ENCODE measurements at places on chromosomes 12 and 14.

GRCh38 chr12:56193025-56193578, 3.8 kb upstream of the SMARCC2 start:
- no peaks in the 10 kb centered on the region for H3K36me3 ChIP-seq
- no peak overlapping the region for H3K4me3 ChIP-seq
- H3K4me1 ChIP-seq: peaks cover 7% of the 10 kb centered on the region
- H3K27ac ChIP-seq: no peak overlapping the region
- DNase-seq: peak; percentile 69
- no peaks in the 10 kb centered on the region for H3K27me3 ChIP-seq

DNA sequence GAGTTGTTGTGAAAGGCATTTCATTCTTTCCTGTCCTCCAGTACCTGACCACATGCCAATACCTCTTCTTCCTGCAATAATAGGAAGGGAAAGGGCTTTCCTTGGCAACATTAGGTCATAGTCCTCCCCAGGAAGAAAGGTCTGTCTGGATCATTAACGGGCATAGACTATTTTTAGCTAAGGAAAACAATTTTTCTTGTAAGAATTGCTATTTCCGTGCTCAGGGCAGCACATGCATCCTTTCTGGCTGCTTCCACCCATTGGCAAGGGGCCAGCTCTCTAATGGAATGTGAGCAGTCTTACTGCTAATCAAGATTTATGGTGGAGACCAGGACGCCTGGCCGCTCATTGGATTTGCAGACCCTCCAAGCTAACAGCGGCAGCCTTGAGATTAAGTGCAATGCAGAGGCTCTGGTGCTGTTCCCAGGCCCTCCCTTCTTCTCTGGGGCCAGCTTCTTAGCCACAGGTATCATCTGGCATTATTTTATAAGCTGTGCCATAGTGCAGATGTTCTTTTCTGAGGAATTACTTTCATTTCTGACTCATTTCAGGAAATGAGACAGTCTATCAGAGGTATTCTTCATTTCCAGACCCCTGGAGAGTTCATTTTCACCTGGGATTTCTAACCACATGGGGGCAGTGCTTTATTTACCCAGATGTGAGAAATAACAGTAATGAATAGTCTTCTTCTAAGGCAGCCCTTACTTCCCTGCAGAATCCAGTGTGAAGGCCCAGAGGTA, 52.9 kb downstream of the ANO6 start:
- H3K4me1 ChIP-seq: no peaks in the 10 kb centered on the region
- H3K27ac ChIP-seq: no peak overlapping the region
- no peak for DNase-seq
- no peaks in the 10 kb centered on the region for H3K36me3 ChIP-seq

- peaks cover 18% of the 10 kb centered on the region for H3K36me3 ChIP-seq
- no peak overlapping the region for H3K27ac ChIP-seq
- DNase-seq: no peak
Observed at GRCh38 chr12:48998497-48999353, 450 bp downstream of the DDN start.

DNA sequence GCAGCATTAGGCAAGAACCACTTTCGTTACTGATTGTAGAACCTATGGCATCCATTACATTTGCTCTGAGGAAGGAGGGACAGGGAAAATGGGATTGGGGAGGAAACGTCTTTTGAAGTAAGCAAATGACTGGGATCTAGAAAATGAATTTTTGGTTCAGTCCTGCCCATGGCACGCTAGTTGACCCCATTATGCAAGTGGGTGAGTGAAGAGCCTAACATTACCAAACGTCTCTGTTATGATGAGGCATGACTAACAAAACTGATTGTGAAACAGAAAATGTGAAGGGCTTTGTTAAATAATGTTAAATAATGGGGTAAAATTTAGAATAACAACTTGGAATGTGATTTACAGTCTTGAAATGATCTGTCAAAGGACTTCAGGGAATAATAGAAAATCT, 38.9 kb downstream of the CPSF2 start:
- no peak for DNase-seq
- no peaks in the 10 kb centered on the region for H3K27me3 ChIP-seq
- H3K4me1 ChIP-seq: no peaks in the 10 kb centered on the region
- H3K27ac ChIP-seq: no peak overlapping the region

DNA sequence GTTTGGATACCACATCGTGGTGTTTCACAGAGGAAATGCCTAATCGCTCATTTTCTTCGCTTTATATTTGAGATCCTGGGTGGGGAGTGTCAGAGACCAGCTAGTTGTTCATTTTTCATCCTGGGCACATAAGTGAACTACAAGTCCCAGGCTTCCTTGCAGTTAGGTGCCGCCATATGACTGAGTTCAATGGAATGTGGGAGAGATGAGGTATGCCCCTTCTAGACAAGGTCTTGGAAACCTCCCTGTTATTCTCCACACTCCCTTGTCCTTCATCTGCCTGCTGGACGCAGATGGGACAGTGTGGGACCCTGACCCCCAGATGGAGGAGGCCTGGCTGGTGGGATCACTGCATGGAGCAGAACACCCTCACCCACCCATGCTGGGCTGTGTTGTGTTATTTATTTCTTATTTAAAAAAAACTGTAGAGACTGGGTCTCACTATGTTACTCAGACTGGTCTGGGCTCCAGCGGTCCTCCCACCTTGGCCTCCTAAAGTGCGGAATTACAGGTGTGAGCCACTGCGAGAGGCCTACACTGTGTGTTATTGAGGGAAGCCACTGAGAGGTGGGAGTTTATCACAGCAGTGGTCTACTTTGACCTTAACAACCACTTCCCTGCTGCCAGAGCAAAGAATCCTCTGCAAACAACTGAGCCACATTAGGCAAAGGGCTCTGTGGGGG, 42.9 kb upstream of the VRK1 start:
- H3K27ac ChIP-seq: no peak overlapping the region
- no peak overlapping the region for H3K4me3 ChIP-seq
- no peaks in the 10 kb centered on the region for H3K4me1 ChIP-seq
- DNase-seq: no peak

GRCh38 chr14:31223331-31223730, 15.7 kb upstream of the HECTD1 start:
- H3K4me1 ChIP-seq: no peaks in the 10 kb centered on the region
- no peaks in the 10 kb centered on the region for H3K36me3 ChIP-seq
- no peak overlapping the region for H3K4me3 ChIP-seq
- no peak for DNase-seq
- no peak overlapping the region for H3K27ac ChIP-seq

DNA sequence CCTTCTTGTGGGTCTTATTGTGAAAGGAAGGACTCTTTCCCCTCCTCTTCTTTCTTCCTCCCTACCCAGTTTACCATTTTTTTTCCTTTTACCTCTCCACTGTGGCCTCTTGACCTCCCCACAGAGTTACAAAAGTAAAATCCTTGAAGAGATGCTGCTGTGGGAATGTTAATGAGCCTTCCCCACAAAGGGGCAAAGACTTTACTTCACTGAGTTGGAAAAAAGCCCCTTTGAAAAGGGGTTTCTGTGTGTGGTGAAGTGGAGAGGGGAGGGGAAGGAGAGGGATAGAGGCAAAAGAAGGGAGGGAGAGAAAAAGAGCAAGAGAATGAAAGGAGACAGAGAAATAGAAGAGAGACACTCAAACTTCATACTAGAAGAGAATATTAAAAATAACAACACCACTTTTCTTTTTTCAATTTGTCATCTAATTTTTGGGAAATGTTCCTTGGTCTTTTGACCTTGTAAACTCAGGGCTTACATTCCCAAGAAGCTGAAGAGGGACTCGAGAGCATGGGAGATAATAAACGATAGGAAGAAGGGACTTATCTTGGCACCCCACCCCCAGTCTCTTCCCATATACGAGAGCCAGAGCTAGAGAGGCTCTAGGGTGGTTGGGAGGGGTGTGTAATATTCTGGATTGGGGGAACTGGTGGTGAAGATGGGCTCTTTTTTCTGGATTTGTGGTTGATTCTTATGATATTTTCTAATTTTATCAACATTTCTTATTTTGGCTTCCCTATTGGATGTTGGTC, 13.2 kb upstream of the SALL2 start:
- H3K36me3 ChIP-seq: no peaks in the 10 kb centered on the region
- H3K4me3 ChIP-seq: no peak overlapping the region
- H3K4me1 ChIP-seq: peaks cover 3% of the 10 kb centered on the region
- no peak for DNase-seq
- no peak overlapping the region for H3K27ac ChIP-seq
- H3K27me3 ChIP-seq: peaks cover 12% of the 10 kb centered on the region

DNA sequence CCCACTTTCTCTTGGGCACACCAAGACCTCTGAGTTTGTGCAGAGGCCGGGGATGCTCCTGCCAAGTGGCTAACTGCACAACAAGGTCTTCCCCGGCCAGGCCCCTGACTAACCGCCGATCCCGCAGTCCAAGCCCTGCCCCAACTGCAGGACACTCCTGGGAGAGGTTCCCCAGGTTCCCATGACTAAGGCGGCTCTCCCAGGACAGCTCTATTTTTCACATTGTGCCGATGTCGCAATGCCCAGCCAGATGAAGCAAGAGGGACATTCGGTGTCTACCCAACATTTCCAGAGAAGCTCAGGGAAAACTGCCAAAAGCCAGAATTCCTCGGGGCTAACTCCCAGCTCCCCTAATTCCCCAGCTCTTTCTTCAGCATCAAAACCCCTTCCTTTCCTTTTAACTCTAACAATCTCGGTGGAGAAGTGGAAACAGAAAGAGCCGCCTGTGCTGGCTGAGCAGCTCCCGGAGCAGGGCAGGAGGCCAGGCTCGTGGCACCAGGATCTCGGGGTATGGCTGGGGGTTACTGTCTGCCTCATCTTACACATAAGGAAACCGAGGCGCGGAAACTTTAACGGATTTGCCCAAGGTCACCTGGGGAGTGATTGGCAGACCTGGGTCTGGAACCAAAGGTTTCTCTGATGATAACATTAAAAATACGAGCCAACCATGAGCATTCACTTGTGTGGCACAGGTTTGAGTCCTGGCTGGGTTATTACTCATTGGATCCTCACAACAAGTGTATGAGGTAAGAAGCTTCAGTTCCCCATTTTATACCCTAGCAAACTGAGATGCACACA, 318.2 kb downstream of the BCL11B start:
- H3K27me3 ChIP-seq: no peaks in the 10 kb centered on the region
- no peaks in the 10 kb centered on the region for H3K36me3 ChIP-seq
- no peak for DNase-seq
- no peak overlapping the region for H3K27ac ChIP-seq
- H3K4me1 ChIP-seq: no peaks in the 10 kb centered on the region

GRCh38 chr14:29865299-29865698, 62.3 kb downstream of the PRKD1 start:
- no peak for DNase-seq
- no peaks in the 10 kb centered on the region for H3K27me3 ChIP-seq
- H3K27ac ChIP-seq: no peak overlapping the region
- H3K4me1 ChIP-seq: no peaks in the 10 kb centered on the region
- no peaks in the 10 kb centered on the region for H3K36me3 ChIP-seq

- no peaks in the 10 kb centered on the region for H3K27me3 ChIP-seq
- no peak for DNase-seq
- no peak overlapping the region for H3K27ac ChIP-seq
- no peaks in the 10 kb centered on the region for H3K4me1 ChIP-seq
- H3K36me3 ChIP-seq: peaks cover 30% of the 10 kb centered on the region
- H3K4me3 ChIP-seq: no peak overlapping the region
Observed at GRCh38 chr14:60116181-60116580, 24.5 kb downstream of the PCNX4 start.

GRCh38 chr12:11780521-11781101, 131.1 kb downstream of the ETV6 start:
- no peak overlapping the region for H3K27ac ChIP-seq
- H3K36me3 ChIP-seq: no peaks in the 10 kb centered on the region
- DNase-seq: no peak

DNA sequence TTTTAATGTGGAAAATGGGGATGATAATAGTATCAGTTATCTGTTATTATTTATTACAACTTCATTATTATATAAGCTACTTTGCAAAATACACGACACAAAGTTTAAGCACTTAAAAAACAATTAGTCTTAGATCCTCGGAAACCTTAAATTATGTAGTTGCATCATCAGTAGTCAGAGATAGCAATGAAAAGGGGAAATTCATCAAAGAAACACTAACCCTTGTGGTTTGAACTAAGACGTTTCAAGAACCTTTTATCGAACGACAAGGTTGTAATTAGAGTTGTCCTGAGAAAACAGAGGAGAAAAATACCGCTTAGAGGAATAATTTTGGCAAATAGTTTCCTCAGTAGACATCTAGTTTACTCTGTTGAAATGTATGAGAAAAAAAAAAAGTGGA, 198.5 kb downstream of the PTPRO start:
- H3K27ac ChIP-seq: no peak overlapping the region
- peaks cover 4% of the 10 kb centered on the region for H3K27me3 ChIP-seq
- no peak overlapping the region for H3K4me3 ChIP-seq
- H3K36me3 ChIP-seq: no peaks in the 10 kb centered on the region
- H3K4me1 ChIP-seq: no peaks in the 10 kb centered on the region

DNA sequence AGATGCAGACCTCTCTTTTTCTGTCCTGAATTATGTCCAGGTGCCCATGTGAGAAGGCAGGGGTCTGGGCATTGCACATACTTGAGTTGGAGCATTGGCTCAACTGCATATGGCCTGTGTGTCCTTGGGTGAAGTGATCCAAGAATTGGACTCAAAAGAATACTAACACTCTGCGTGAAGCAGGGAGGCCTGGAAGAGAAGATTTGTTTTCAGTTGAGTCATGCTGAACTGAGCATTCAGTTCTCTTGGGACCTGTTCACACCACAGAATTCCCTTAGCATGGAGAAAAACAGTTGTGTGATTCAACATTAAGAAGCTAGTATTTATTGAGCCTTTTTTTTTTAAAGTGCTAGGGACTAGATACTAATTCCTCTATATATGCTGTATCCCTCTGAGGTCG, 164.7 kb upstream of the TBX3 start:
- no peaks in the 10 kb centered on the region for H3K36me3 ChIP-seq
- no peaks in the 10 kb centered on the region for H3K27me3 ChIP-seq
- DNase-seq: no peak

GRCh38 chr14:36052681-36053080, 123.8 kb downstream of the PTCSC3 start:
- no peak overlapping the region for H3K27ac ChIP-seq
- H3K36me3 ChIP-seq: no peaks in the 10 kb centered on the region
- no peak overlapping the region for H3K4me3 ChIP-seq

DNA sequence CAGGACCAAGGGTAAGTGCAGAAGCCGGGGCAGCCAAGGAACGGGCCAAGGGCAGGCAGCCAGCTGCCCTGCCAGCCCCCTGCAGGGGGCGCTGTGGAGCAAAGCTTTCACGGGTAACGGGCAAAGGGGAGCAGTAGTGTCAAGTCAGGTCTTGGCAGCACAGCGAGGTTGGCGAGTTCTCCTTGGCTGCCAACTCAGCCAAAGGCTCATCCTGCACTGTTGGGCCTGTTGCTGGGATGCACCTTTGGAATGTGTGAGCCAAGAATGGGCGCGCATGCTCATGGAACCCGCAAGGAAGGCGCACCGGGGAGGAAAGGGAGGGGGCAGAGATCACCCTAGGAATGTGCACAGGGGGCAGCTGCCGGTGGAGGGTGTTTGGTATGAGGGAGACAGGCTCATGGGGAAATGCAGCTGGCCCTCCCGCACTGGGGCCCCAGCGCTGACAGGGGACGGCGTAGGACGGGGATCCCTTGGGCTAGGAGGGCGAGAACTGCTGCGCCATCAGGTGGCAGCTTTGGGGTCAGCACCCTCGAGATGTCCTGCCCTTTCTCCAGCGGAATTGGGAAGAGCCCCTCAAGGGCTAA, 138.0 kb downstream of the ASCL4 start:
- H3K27ac ChIP-seq: no peak overlapping the region
- no peaks in the 10 kb centered on the region for H3K36me3 ChIP-seq
- peak; percentile 4 for DNase-seq
- peaks cover 7% of the 10 kb centered on the region for H3K27me3 ChIP-seq
- H3K4me3 ChIP-seq: no peak overlapping the region

GRCh38 chr14:35992816-35993683, 166.9 kb downstream of the BRMS1L start:
- no peak overlapping the region for H3K27ac ChIP-seq
- H3K4me3 ChIP-seq: no peak overlapping the region
- H3K36me3 ChIP-seq: no peaks in the 10 kb centered on the region

Data from effector memory CD4-positive, alpha-beta T cell (primary cell).